ENCODE measurements at places on chromosomes 11 and 22.

DNA sequence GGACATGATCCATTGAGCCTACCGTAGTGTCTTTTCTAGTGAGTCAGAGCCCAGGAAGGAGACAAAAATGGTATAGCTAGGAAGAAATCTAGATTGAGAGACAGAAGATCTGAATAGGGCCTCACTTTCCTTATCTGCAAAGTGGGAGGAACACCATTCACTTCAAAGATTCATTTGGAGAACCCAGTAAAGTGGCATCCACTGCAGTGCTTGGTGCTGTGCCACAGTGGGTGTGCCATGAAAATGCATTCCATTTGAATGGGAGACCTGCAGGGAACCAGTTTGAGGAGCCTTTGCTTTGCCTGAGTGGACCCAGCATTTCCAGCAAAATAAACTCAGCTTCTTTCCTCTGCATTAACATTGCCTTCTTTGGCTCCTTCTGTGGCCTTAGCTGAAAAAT is 470.5 kb upstream of the CADM1 start:
- DNase-seq: no peak

GRCh38 chr22:43837666-43838065 is 24.6 kb downstream of the SULT4A1 start:
- no peak for DNase-seq

DNA sequence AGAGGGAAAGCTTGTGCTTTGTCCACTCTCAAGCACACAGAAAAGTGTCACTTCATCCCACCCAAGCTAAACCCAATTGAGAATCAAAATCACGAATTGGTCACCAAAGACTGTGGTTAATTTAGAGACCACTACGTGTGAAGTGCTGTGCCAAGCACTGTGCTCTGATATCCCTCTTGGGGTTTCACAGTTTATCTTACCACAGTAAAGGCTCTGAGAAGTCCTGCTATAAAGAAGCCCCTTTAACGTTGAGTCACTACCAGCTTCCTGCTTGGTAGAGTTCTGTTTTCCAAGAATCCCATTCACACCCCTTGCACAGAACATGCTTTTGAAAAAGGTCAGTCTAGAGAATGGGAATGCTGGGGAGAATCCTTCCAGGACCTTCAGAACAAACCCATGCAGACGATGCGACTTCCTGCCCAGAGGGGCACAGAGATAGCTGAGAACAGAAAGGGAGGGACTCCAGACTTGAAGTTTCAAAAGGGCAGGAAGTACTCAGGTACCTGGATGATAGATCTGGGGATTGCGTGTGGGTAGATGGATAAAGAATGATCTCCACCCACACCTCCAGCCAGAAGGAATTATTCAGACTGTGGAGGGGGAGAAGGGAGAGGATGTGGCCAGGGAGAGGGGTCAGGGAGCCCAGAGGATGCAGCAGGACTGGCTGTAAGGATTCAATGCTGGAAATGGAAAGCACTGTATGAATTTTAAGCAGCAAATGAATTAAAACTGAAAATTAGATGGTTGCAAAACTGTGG is 18.1 kb upstream of the TSPAN18 start:
- DNase-seq: no peak

GRCh38 chr11:96149743-96150555 is 193.0 kb downstream of the MAML2 start:
- DNase-seq: no peak

DNA sequence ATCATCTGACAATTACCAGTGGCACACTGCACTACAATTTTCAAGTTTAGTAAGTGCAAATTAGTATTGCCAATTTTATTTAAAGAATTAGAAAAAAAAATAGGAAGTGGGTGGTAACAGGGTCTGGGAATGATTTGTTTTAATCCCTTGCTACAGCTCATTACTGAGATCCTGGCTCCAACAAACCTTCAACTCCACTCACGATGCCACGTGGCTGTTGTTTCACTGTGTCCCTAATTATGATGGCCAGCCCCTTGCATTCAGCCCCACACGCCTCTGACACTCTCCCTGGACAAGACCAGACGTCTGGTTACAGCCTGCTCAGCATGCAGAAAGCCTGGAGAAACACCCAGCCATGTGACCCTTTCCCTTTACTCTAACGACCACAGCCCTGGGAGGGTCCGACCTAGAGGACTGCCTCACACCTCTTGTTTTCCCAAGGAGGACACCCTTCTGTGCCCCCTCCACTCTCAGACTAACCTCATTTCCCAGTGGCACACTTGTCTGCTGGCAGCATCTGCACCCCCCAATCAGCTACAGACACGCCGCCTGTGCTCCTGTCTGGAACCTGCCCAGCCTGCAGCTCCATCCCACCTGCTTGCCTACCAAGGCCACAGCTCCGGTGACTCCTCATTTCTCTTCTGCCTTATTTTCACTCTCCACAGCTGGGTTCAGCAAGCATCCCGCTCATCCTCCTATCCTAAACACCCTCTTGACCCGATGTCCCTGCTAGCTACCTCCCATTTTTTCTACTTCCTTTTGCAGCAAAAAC is 18.5 kb upstream of the SLC25A1 start:
- DNase-seq: no peak

GRCh38 chr22:37703906-37704305 is 7.1 kb downstream of the TRIOBP start:
- no peak for DNase-seq

GRCh38 chr11:7427733-7428132 is 57.6 kb upstream of the OLFML1 start:
- no peak for DNase-seq

- DNase-seq: no peak
Observed at GRCh38 chr11:82909015-82909640, 7.6 kb downstream of the DDIAS start.

DNA sequence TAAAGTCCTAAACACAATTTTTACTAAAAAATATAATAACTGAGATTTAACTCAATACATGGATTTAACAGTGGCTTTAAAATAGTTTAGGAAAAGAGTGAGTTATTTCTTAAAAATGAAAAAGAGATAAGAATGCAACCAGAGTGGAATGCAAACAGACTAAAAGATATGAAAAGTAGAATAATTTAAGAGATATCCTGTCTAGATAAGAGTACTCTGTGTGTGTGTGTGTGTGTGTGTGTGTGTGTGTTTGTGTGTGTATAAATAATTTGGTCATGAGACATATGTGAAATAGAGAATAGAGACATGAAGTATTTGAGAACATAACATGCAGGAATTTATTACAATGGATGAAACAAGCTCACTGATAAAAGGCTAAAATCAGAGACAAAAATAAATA is 986.9 kb upstream of the CHORDC1 start:
- no peak for DNase-seq

DNA sequence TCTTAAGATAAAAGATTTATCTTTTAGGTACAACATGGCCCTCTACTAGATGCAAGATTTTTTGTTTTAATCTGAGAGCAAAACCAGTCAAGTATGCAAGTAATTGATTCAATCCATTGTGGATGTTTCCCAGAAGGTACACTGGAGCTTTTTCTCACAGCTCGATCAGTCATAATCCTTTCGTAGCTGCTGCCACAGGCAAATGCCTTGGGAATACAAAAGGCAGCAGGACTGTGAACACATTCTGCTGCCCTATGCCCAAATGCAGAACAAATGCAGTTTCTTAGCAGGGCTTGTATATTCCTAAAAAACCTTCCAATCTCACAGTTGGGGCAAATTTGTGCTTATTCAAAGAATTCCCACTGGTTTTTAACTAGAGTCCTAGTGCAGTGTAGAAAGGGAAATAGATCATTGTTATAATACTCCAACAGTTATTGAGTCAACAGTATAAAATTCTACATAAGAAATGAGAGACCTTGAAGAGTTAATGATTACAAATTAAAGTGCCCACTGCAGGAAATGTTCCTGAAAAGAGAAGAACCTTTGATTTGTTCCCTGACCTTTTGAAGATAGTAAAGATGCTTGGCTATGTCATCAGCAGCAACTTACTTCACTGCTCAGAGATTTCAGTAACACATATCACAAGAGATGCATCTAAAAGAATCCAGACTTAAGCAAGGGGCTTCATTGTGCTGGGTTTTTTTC is 14.1 kb downstream of the LPXN start:
- DNase-seq: no peak

- DNase-seq: no peak
Observed at GRCh38 chr11:69862331-69862771, 43.1 kb upstream of the FGF3 start.

DNA sequence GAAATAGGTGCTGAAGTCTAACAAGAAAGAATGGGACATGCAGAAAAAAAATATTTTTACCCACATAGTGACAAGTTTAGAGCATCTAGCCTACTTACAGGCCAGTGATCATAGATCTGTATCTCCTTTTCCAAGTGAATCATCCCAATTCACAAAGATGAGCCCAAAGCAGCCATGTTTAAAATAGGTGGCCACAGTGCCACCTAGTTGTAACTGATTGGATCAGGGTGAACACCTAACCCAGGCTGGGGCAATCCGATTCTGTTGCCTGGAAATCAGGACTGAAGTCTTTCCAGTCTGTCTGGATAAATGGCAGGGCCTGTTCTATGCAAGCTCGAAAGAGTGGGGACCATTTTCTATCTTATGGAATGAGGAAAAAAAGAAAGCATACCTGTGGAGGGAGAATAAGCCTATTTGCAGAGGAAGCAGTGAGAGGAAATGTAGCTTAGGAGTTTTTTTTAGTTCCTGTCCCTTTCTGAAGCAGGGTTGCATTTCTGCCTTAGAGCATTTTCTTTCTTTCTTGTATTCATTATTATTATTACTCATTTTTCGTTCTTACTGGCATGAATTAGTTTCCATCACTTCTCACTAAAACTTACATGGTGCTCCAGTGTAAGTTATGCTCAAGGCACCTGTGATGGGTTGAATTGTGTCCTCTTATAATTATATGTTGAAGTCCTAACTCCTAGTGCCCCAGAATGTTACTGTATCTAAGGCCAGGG is 113.2 kb upstream of the RAG2 start:
- DNase-seq: no peak

- peak; percentile 26 for DNase-seq
Observed at GRCh38 chr11:68206211-68206610, 6.9 kb downstream of the KMT5B start.

- DNase-seq: no peak
Observed at GRCh38 chr22:25497181-25497641, 67.3 kb upstream of the GRK3 start.

GRCh38 chr11:95923439-95923727 is 524 bp downstream of the MTMR2 start:
- DNase-seq: no peak

DNA sequence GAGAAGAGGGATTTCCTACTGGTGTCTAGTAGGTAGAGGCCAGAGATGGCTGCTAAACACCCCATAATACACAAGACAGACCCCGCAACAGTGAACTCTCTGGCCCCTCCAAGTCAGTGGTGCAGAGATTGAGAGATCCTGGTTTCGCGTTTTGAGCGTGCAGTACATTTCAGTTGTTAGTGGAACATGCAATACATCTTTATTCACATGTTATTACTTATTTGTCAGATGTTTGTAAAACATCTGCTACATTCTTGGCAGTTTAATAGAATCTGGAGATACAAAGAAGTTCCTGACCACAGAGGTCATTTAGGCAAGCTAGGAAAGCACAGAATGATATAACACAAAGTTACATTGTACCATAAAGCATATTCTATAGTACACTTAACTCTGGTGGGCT is 41.5 kb downstream of the ST3GAL4 start:
- no peak for DNase-seq

DNA sequence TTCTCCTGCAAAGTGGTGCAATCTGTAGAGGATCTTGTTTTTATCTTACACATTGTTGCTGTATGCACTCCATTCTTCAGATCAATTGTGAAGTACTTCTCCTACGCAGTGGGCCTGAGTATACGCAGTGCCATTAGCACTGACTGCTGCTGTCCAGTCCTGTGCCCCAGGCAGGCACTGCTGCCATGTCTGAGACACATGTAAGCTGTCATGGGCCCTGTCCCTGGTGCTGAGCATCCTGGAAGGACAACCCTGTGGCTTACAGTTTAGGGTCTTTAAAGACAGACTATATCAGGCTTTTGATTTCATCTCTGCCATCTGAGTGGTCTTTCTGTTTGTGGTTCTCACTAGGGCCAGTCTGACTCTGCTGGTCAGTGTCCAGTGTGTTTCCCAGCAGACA is 44.8 kb upstream of the PTPN5 start:
- DNase-seq: no peak

DNA sequence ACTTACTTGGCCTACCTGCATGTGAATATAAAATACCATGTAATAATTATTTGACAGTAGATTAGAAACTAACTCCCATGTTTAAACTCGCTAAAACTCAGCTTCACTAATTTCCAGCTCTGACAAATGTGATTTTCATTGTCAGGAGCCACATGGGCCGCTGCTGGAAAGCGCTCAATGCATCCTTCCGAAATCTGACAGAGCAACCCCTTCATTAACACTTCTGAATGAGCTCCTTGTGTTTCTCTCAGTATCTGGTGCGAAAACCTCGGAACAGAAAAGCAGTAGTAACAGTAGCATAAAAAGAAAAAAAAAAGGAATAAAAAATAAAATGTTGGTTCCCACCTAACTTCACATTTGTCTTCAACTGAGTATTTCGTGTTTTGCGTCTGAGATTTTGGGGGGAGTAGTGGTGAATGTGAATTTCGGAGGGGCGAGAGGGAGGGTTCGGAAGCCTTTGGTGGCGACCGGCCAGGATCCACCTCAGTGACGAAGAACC is 710 bp downstream of the MTCH2 start:
- no peak for DNase-seq

- DNase-seq: no peak
Observed at GRCh38 chr11:117410861-117411710, 83.4 kb downstream of the CEP164 start.

DNA sequence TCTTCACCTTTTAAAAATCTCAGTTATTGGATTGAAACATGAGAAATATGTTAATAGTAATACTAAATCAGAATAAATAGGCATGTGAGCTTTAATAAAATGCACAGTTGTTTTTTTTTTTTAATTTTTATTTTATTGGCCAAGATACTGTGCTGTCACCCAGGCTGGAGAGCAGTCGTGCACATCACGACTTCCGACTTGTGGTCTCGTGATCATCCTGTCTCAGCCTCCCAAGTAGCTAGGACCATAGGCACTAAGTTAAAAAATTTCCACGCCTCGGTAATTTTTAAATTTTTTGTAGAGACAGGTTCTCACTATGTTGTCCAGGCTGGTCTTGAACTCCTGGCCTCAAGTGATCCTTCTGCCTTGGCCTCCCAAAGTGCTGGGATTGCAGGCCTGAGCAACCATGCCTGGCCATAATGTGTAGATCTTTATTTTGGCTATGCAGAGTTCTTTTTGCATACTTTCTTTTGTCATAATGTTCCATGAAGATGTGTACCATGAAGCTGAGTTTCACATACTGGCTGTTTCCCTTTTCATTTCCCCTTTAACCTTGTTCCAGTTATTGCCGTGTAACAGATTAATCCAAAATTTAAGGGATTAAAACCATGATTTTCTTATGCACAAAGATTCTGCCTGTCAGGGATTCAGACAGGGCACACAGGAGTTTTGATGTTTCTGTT is 16.0 kb downstream of the CAPRIN1 start:
- no peak for DNase-seq

DNA sequence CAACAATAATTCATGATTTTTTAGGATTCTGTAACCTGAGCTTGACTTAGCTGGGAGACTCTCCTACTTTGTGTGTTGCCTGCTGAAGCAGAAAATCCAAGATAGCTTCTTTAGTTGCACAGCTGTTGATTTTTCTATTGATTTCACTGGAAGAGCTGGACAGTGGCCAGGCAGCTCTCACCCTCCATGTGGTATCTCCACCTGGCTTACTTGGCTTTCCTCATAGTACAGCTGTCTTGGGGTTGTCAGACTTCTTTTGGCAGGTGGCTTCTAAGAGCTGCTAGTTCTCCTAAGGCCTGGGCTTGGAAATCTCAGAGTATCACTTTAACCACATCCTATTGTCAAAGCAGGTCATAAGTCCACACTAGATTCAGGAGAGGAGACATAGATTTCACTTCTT is 130.8 kb upstream of the SPON1 start:
- no peak for DNase-seq

- no peak for DNase-seq
Observed at GRCh38 chr11:60788401-60789125, 3.4 kb downstream of the MS4A10 start.

All from naive thymus-derived CD8-positive, alpha-beta T cell (primary cell).